Activated CD8-positive, alpha-beta memory T cell treated with anti-CD3 and anti-CD28 coated beads for 24 hours (primary cell): ENCODE measurements at places on chromosomes 1 and 21.

GRCh38 chr1:165284454-165284853 is 72.1 kb downstream of the LMX1A start:
- no peak for DNase-seq

DNA sequence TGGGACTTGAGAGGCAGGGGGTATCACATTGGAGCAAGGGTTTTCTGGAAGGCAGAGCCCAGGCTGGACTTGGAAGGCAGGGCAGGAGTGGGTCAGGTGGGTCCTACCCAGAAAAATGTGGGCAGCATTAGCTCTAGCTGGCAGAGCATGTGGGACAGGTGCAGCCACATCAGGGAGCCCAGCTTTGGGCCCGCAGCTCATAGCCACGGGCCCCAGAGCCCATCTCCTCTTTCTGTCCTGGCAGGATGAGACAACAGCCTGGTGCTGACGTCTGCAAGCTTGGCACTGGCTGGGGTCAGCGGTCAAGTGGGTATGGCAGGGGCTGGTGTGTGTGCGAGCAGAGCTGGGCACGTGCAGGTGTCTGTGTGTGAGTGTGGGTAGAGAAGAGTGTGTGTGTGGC is 154.7 kb downstream of the GRIK3 start:
- DNase-seq, result peak; percentile 38

- DNase-seq, result no peak
Measured at GRCh38 chr1:234838182-234838581, 228.2 kb upstream of the IRF2BP2 start.

DNA sequence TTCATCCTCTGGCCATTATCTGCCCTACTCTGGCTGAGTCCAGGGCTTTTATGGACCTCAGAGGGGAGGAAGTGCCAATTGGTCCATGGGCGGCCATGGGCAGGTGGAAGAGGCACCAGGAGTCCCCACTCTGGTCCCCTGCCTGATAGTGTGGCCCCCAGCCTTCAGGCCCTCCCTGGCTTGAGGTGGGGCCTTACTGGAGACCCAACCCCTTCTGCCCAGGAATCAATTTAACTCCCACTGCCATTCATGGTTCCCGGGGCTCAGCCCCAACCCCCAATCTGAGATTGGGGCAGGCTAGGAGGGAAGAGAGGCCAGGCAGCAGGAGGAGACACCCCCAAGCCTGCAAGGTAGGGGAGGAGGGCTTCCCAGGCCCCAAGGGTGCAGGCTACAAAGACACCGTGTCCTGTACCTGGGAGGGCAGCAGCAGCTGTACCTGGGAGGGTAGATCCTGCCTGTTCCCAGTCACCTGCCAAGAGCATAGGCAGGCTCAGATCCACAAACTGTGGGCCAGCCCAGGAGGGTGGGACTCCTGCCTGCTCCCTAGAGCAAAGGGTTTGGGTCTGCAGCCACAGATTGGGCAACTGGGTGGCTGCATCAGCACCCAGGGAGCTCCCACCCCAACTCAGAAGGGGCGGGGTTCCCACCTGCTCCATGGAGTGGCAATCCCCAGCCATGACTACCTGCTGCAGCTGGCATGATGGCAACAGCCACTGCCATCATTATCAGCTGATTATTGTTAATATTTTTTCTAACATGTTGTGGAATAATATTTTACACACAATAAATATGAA is 1044.1 kb upstream of the B3GALT2 start:
- no peak for DNase-seq

- no peak for DNase-seq
Measured at GRCh38 chr1:52264530-52265115, 101.4 kb downstream of the CC2D1B start.

GRCh38 chr1:161227196-161227871 is 1.5 kb downstream of the TOMM40L start:
- peak; percentile 95 for DNase-seq

- DNase-seq, result no peak
Measured at GRCh38 chr1:48181669-48182367, 40.7 kb upstream of the SLC5A9 start.

GRCh38 chr1:33660244-33660643 is 187.8 kb downstream of the ZSCAN20 start:
- DNase-seq, result no peak

- no peak for DNase-seq
Measured at GRCh38 chr1:198359024-198359653, 181.3 kb downstream of the ATP6V1G3 start.

- no peak for DNase-seq
Measured at GRCh38 chr1:65323246-65323645, 13.9 kb downstream of the DNAJC6 start.

DNA sequence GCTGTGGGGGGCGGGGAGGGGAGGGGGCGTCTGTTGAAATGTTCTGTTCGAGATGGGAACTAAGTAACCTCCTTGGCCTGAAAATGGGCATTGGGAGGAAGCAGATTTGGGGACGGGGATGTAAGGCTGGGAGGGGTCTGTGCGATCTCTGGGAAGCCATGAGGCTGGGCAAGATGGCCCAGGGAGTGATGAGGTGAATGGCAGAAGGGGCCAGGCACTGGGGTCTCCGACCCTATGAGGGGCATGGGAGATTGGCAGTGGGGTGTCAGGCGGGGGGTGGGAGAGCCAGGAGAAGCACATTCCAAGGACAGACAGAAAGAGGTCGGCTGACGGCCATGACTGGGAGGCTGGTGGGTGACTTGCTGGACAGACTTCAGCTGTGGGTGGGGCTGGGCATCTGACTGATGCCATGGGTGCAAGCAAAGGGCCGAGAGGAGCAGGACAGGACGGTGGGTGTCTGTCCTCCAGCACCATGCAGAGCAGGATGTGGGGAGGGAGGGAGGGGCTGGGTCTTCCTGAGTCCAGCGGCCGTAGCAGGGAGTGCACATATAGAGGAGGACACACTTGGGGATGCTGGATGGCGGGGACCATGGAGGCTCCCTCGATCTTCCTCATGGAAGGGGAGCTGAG is 30.0 kb upstream of the COL18A1 start:
- DNase-seq, result no peak
